H54 (cell line): ENCODE measurements at places on chromosomes 7 and 10.
A peak's percentile ranks its signal among the peaks of the same experiment; 100 is the strongest.

DNA sequence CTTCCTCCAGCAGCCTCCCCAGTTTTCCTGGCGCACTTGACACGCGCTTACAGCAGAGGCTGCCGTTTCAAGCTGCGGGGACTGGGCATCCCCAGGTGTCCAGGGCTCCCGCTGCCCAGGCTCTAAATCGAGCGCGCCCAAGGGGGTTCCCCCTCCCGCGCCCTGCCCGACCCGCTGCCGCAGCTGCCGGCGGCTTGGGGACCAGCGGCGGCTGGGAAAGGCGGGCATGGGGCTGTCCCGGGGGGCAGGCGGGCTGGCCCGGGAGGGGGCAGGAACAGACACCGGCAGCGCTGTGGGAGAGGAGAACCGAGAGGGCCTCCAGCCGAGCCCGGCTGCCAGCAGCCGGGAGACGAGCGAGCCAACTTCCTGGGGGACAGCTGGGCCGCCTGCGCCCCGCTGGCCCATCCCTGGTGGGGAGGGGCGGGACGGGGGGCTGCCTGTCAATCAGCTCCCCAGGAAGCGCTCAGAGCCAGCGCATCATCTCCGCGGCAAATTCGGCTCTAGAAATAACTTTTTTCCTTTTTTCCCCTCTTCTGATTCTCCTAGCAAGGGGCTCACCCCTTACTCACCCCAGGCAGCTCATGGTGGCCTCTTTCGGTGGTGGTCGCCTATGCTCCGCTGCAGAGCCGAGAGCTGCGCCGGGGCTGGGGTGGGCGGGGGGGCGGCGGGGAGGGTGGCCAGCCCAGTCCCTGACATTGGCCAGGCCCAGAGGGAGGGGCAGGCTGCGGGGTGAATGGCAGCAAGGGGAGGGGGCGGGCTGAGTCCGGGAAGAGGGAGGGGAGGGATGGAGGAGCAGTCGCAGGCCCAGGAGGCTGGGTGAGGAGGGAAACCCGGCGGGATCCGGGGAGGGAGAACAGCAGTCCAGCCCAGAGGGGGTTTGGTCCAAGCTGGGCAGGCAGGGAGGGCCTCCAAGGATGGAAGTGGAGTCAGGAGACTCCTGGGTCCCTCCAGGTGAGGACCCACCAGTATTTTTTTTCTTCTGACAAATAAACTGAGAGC lies 14.7 kb downstream of the GRID2IP start:
- DNase-seq: no peak

- no peak for DNase-seq
These were observed 98.9 kb upstream of the SDK1 start for GRCh38 chr7:3201937-3202710.

DNA sequence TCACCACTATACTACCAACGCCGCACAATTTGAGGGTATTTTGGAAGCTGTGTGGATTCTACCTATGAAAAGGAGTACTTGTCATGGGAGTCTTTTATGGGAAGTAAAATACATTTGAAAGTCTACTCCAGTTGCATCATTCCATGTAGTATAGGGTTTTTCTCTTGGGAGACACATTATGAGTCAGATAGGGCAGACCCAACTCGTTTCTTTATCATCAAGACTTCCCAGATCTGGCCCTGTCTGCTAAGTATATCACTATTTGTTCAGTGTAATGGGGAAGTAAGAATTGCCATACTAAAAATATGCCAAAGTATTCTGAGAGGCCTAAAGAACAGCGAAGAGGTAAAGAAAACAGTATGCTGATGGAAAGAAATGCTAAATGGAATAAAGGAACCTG lies 144.2 kb downstream of the SPAG6 start:
- no peak for DNase-seq

GRCh38 chr10:16586358-16587138 lies 64.9 kb upstream of the C1QL3 start:
- no peak for DNase-seq

- no peak for DNase-seq
These were observed 103.8 kb downstream of the SORBS1 start for GRCh38 chr10:95457319-95457886.

GRCh38 chr10:90865401-90865800 lies 6.4 kb upstream of the RPP30 start:
- DNase-seq: no peak

DNA sequence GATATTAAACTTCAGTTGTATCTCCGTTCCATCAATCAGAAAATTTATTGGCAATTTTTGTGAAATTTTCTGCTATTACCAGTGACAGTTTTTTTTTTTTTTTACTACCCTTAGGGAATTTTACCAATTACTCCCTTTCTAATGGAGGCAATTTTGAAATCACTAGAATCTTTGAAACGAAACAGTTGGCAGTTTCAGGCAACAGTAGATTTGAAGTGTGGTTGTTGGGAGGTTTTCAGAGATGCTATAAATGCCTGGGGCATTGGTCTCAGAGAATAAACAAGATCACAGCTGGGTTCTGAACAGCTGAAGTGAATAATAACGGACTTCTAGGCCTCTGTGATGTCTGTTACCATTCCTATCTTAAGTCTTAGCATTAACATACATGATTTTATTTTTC lies 535.9 kb upstream of the POT1 start:
- no peak for DNase-seq

GRCh38 chr7:158446281-158446680 lies 141.3 kb downstream of the PTPRN2 start:
- DNase-seq: no peak

DNA sequence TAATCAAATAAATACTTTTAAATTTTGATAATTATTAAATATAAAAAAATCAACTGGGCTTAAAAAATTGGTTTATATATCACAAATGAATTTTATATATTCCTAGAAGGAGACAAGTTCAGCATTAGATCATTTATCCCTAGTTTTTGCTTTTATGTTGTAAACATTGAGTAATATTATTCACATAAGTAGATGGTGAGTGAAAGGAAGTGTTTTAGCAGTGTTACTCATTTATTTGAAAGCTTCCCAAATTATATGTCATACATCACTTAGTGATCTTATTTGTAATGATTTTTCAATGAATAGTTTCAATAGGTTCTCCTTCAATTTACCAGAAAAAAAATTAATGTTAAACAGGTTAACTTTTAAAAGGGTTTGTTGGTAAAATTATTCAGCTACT lies 15.8 kb downstream of the KLLN start:
- DNase-seq: no peak

- no peak for DNase-seq
These were observed 15.6 kb upstream of the CLDN12 start for GRCh38 chr7:90387470-90388240.

DNA sequence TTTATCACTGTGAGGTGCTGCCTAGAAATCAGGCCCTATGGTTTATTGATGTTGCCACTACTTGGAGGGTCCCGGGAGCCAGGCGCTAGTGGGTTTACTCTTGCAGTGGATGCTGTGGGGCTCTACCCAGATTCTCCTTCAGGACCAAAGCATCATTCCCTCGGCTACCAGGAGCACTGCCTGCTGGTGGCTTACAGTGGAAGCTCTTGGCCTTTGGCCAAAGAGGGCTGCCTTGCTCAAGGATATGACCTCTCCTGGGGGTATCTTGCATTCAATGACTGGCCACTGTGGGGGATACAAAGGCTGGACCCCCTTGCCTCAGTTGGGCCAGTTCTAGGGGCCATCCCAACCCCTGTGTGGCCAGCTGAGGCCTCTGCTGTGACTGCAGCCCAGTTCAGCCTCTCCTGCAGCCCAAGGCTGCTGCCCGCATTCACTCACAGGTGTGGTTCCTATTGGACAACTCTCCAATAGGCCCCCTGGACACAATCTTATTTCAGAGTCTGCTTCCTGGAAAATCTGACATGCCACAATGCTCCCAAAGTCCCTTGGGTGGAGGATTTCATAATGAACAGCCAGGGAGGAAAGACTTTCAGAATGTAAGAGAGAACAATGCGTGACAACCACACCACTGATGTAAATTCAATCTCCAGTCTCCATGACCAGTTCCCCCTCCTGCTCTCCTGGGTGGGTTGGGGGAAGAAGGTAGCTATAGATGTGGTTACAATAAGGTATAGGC lies 196.3 kb downstream of the SNX10 start:
- DNase-seq: no peak

DNA sequence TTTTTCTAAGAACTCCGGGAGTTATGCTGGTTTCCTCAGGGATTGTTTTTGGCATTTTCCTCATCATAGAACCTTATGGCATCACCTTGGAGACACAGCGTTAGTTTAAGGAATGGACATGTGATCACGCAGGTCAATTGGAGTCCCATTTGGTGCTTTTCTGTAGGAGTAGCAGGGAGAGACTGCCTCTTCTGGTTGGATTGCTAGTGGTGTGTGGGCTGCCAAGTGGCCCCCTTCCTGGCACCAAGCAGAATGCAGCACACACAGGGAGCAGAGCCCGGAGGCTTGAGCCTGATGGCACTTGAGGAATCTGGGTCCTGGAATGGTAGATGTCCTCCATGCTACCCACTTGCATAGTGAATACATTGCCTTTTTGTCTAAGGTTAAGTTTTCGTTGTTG lies 57.9 kb downstream of the SDK1 start:
- no peak for DNase-seq

DNA sequence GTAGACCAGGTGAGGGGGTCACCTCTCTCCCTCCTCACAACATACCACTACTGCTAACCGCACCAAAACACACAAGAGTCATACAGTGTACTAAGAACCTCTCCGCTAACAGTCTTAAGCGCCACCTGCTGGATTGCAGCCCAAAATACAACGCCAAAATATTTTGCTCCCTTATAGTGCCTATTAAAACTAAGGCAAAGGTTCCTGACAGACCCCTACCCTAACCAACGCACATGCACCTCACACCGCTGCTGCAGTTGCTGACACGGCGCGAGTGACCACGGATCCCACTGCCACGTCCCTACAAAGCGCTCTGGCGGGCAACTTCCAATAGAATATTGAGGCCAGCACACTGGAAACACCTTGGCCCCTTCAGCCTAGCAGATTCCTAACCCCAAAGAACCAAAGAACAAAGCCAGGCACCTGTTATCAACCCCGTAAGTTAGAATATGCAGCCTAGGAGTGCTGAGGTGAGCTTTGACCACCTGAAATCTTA lies 563.6 kb upstream of the SEMA3D start:
- peak; percentile 10 for DNase-seq

DNA sequence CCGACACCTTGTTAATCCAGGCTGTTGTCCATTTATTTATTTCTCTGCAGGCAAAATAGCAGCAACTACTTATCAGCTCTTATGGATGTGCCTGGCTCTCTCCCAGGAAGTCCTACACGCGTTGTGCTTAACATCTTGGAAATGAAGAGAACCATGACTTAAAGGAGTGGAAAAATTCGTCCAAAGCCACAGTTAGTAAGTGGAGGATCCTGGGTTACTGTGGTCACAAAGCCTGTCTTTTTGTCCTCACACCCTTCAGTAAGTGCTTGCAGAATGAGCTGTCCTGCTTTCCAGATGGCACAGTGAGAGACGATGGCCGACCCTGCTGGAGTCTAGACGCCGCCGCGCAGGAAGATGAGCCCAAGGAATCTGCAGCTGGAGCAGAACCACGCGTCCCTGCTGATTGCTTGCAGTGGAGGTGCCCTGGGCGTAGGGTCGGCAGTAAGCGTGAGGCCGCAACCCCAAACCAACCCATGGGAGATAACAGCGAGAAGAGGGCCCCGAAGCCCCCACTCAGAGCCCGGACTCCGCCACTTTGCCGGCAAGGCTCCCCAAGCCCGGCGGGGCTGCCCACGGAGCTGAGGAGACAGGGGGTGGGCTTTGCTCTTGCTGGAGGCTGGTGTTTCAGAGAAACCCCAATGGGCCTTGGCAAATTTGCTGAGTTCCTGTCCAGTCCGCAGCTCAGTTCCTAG lies 178.6 kb downstream of the CXCL12 start:
- DNase-seq: no peak

DNA sequence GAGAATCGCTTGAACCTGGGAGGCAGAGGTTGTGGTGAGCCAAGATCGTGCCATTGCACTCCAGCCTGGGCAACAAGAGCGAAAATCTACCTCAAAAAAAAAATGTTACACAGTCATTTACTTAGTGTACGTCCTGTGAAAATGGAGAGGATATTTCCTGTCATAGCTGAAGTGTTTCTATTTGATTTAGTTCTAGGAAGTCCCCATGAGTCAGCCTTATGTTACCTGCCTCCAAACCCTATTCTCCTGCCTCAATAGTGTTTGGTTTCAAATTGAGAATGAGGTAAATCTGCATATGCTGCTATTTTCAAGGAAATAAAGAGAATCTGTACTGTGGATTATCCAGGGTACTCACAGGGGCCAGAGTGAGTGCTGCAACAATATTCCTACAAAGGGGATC lies 1284.5 kb upstream of the AUTS2 start:
- DNase-seq: no peak

GRCh38 chr7:114622221-114622620 lies 207.6 kb downstream of the FOXP2 start:
- no peak for DNase-seq

GRCh38 chr10:31263903-31264302 lies 55.1 kb upstream of the ZEB1 start:
- DNase-seq: no peak

- no peak for DNase-seq
These were observed 329.3 kb downstream of the ELMO1 start for GRCh38 chr7:37119296-37119860.

DNA sequence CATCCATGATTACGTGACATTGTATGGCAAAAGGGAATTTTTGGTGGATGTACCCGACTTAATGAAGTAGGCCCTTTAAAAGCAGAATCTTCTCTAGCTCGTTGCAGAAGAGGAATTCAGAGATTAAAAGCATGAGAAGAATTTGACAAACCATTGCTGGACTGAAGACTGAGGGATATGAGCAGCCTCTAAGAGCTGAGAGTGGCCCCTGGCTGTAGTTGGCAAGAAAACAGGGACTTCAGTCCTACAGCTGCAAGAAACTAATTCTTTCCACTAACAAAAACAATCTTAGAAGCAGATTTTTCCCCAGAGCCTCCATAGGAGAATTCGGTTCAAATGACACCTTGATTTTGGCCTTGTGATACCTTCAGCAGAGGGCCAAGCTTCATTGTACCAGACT lies 34.1 kb downstream of the MACC1 start:
- no peak for DNase-seq
